GM06990 (cell line): ENCODE measurements at places on chromosomes 2 and 18.

DNA sequence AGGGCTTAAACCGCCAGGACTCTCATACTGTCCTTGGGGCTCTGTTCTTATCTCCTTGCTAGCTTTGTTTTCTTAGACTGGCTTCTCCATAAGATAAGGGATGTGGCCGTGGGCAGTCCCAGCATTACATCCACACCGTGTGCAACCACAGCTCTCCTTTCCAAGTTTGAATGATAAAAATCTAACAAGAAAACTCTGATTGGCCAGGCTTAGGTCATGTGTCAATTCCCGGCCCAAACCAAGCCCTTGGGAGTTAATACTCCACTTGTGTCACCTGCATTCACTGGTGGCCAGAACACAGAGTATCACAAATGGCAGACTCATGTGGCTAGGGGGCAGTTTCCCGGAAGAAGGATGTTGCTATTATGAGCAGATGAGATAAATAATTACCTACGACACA, 43.2 kb upstream of the KDM3A start:
- DNase-seq, result no peak

GRCh38 chr2:217367464-217367863, 507.6 kb upstream of the TNP1 start:
- no peak for DNase-seq

- no peak for DNase-seq
Observed at GRCh38 chr18:58413667-58414628, 214.9 kb downstream of the ALPK2 start.

DNA sequence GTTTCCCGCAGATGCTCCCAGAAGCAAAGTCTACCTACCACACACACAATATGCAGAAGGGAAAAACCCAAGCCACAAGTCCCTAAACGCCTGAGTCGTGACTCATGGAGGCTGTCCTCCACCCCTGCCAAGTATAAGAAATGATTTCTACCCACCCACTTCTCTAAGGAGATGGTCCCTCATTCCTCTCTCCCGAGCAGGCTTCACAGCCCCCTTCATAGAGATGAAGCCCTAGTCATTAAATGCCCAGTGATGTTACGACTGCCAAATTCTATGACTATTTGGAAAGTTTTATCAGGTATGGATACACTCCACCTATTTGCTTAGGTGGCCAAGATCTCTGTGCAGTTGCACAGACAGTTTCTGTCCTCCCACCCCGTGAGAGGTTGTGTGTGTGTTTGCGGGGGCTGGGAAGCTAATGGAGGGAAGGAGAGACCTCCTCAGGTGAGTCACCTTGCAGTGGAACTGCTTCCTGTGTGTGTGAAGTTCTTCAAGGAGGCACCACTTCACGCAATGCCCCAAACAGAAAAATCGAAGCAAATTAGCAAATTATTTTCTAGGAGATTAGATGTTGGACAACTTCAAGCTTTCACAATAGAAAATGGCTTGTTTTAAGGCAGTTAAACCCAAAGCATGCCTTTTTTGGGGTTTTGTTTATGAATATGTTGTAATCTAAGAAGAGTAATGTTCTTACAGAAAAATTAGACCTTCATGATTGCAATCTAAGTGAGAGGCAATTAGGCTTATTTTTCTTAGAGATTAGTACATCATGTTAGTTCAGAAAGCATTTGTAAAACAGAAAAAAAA, 175.2 kb downstream of the TGIF1 start:
- no peak for DNase-seq

GRCh38 chr2:66426244-66427111, 8.4 kb upstream of the MEIS1 start:
- DNase-seq, result no peak

DNA sequence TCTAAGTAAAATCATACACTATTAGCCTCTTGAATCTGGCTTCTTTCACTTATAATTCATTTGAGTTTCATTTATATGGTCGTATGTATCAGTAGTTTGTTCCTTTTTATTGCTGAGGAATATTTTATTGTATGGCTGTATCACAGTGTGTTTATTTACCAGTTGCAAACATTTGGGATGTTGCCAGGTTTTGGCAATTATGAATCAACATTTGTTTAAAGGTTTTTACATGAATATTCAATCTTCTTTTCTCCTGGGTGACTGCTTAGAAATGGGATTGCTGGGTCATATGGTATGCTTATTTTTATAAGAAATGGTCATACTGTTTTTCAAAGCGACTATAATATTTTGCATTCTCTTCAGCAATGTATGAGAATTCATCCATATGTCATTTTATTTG, 107.9 kb downstream of the PMAIP1 start:
- DNase-seq, result no peak

GRCh38 chr2:209422191-209422754, 1.6 kb upstream of the MAP2 start:
- DNase-seq, result no peak

DNA sequence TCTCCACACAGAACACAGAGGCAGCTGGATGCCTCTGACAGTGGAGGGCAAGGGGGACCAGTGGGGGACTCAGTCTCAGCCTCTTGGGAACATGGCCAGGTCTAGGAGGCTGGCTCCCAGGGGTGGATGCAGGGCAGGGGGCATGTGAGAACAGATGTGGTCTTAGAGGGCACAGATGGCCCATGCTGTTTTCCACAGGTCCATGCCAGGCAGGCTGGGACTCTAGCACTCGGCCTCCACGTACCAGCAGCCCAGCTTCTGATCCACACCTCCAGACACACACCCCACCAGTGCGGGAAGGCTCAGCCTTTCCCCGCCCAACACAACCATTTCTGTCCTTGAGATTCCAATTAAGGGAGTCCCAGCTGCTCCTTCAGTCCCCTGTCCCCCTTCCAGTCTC, 42.4 kb downstream of the TNS1 start:
- no peak for DNase-seq

DNA sequence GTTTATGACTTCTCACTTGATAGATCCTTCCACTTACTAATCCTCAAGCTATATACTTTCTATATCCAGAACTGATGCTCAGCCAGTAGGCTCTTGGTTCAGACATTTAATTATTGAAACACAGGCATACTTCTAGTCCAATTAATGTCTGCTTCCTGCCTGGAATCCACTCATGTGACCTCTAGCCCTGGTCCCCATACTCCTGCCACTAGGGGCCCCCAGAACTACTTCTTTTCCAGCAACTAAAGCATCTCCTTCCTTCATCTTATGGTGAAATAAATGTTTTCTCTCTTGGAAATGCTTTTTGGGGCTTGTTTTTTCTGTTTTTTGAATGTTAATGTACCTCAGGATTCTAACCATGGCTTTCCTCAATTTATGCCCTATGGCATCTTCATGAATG, 527.6 kb downstream of the SATB2 start:
- DNase-seq, result no peak

- DNase-seq, result no peak
Observed at GRCh38 chr2:162002623-162003235, 71.3 kb downstream of the DPP4 start.

GRCh38 chr2:68764806-68765311, 30.2 kb downstream of the ARHGAP25 start:
- no peak for DNase-seq

GRCh38 chr2:218026244-218026643, 23.4 kb upstream of the TNS1 start:
- DNase-seq, result no peak

DNA sequence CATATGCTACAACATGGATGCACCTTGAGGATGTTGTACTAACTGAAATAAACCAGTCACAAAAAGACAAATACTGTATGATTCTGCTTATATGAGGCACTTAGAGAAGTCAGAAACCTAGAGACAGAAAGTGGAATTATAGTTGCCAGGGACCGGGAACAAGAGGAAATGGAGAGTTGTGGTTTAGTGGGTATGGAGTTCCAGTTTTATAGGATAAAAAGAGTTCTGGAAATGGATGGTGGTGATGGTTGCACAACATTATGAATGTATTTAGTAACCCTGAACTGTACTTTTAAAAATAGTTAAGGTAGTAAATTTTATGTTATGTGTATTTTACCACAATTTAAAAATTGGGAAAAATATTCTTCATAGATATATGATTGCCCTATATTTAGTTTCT, 97.7 kb downstream of the DPP4 start:
- no peak for DNase-seq

GRCh38 chr2:52396836-52397235, 1364.9 kb upstream of the NRXN1 start:
- DNase-seq, result no peak

- no peak for DNase-seq
Observed at GRCh38 chr2:196309691-196310090, 138.3 kb upstream of the STK17B start.

GRCh38 chr2:28269019-28269784, 123.5 kb upstream of the FOSL2 start:
- no peak for DNase-seq

GRCh38 chr2:196597531-196597930, 42.0 kb upstream of the CCDC150 start:
- no peak for DNase-seq
